Breast epithelium (tissue), 4 donors: ENCODE measurements at places on chromosomes 3 and 15. TPM values are rescaled to one million over a fixed set of nuclear protein-coding genes. Genes with fewer than 3 reads are reported as not detected.

Gene ATP6V1A
- 44.6 TPM for total RNA-seq

Gene HRG
- not detected for total RNA-seq

DNA sequence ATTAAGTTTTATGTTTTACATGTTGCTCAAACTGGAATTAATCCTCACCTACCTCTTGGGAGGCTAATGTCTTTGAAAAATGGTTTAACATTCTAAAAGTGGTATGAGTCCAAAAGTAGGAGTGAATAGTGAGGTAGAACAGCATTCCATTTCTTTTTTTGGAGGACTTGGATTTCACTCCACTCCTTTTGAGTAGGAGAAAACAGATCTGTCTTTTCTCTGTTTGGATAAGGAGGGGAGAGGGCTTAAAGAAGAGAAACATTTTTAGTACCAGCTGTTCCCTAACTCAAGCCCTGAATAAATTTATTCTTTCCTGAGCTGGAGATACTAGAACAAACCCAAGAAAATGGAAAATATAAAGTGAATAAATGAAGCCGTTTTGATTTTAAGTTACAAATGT is 687.9 kb downstream of the MECOM start:
- no peak for DNase-seq
- H3K36me3 ChIP-seq, result no peaks in the 10 kb centered on the region
- no peaks in the 10 kb centered on the region for H3K27me3 ChIP-seq
- no peaks in the 10 kb centered on the region for H3K4me1 ChIP-seq
- no peak overlapping the region for H3K4me3 ChIP-seq

GRCh38 chr15:70062321-70062956 is 35.3 kb downstream of the TLE3 start:
- peak; percentile 77 for DNase-seq
- peaks cover 12% of the 10 kb centered on the region for H3K36me3 ChIP-seq
- H3K4me1 ChIP-seq, result no peaks in the 10 kb centered on the region
- no peaks in the 10 kb centered on the region for H3K27me3 ChIP-seq
- peak overlapping the region; percentile 13 for H3K27ac ChIP-seq

DNA sequence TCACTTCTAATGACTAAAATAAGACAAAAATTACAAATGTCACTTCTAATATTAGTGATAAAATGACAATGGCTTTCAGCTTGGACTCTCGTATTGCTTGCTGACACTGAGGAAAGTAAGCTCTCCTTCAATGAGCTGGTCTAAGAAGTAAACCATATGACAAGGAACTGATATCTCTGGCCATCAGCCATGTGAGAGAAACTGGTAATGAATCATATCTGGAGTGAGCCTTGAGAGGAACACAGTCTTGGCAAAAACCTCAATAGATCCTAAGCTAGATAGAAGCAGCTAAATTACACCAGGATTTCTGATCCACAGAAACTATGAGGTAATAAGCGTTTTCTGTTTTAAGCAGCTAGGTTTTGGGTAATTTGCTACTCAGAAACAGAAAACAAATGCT is 1575.1 kb downstream of the OTOL1 start:
- H3K27ac ChIP-seq, result no peak overlapping the region
- no peak overlapping the region for H3K4me3 ChIP-seq
- no peak for DNase-seq
- H3K36me3 ChIP-seq, result no peaks in the 10 kb centered on the region

GRCh38 chr3:49867871-49868321 is 1.8 kb downstream of the CAMKV start:
- DNase-seq, result no peak
- H3K4me1 ChIP-seq, result peaks cover 6% of the 10 kb centered on the region
- no peaks in the 10 kb centered on the region for H3K36me3 ChIP-seq
- H3K27ac ChIP-seq, result no peak overlapping the region
- H3K27me3 ChIP-seq, result peaks cover 3% of the 10 kb centered on the region

DNA sequence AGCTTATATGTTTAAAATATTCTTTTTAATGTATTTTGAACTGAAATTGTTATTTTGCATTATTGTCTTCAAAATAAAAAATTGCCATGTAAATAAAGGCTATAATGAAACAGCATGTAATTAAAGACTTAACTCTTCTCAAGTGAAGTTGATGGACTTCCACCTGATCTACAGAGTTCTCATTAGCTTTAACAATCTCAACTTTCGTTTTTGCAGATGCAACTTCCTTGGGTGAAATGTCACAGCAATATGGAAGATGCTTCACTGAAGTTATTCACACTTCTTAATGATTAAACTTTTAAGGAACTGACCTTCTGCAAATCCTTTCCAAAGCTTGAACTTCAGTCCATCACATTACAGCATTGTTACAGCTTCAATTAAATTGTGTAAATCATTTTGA is 63.6 kb downstream of the OSTN start:
- no peaks in the 10 kb centered on the region for H3K27me3 ChIP-seq
- H3K4me3 ChIP-seq, result no peak overlapping the region
- no peak for DNase-seq
- no peaks in the 10 kb centered on the region for H3K4me1 ChIP-seq
- no peaks in the 10 kb centered on the region for H3K36me3 ChIP-seq
- H3K27ac ChIP-seq, result no peak overlapping the region

DNA sequence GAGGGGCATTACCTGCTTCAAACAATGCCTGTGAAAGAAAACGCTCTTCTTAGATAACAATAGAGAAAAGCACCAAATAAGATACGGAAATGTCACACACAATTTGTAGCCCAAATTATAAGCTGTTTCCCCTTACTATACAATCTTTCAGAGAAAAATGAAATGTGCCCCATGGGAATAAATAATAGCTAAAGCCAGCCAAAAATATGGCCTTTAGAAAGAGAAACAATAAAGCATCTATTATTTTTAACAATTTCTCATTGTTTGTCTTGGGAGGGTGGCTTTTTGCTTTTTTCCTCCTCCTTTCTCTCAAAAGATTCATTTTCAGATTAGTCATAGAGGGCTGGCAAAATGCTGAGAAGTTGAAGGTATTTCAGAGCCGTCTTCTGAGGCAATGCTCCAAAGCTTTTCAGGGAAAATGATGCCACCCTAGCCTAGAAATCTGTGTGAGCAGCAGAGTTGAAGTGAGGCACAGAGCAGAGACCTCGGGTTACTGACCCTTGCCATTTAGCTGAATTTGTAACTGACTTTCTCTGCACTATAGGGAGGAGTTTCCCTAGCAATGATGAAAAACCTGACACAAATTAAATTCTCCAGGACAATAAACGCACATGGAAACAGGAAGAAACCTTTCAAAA is 86.3 kb upstream of the PRICKLE2 start:
- DNase-seq, result no peak
- no peaks in the 10 kb centered on the region for H3K4me1 ChIP-seq
- H3K27ac ChIP-seq, result peak overlapping the region; percentile 35
- H3K36me3 ChIP-seq, result no peaks in the 10 kb centered on the region
- H3K27me3 ChIP-seq, result no peaks in the 10 kb centered on the region

GRCh38 chr3:151638555-151639417 is 94.9 kb upstream of the AADACL2 start:
- no peaks in the 10 kb centered on the region for H3K27me3 ChIP-seq
- H3K4me3 ChIP-seq, result no peak overlapping the region
- no peaks in the 10 kb centered on the region for H3K4me1 ChIP-seq
- H3K36me3 ChIP-seq, result no peaks in the 10 kb centered on the region
- no peak for DNase-seq

GRCh38 chr3:69763458-69763857 is 24.2 kb downstream of the MITF start:
- H3K27ac ChIP-seq, result peak overlapping the region; percentile 10
- H3K4me1 ChIP-seq, result no peaks in the 10 kb centered on the region
- H3K27me3 ChIP-seq, result no peaks in the 10 kb centered on the region
- no peaks in the 10 kb centered on the region for H3K36me3 ChIP-seq
- H3K4me3 ChIP-seq, result no peak overlapping the region

DNA sequence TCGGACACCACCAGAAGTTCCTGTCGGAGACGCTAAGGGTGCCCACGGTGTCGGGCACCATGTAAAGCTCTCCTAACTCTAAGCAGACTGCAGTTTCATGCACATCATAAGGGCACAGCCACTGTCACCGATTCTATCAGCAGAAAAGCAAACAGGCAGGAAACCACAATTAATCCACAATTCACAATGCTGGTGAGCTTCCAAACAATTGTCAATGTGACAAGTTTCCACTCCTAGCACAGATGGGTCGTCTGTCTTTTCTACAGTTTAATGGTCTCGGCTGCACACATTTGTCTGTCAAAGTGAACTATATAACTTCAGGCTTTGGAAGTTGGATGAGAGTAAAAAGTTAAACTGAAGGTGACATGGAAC is 8.8 kb upstream of the OCA2 start:
- peaks cover 11% of the 10 kb centered on the region for H3K4me1 ChIP-seq
- no peak overlapping the region for H3K27ac ChIP-seq
- H3K36me3 ChIP-seq, result peaks cover 8% of the 10 kb centered on the region
- no peaks in the 10 kb centered on the region for H3K27me3 ChIP-seq
- DNase-seq, result no peak

DNA sequence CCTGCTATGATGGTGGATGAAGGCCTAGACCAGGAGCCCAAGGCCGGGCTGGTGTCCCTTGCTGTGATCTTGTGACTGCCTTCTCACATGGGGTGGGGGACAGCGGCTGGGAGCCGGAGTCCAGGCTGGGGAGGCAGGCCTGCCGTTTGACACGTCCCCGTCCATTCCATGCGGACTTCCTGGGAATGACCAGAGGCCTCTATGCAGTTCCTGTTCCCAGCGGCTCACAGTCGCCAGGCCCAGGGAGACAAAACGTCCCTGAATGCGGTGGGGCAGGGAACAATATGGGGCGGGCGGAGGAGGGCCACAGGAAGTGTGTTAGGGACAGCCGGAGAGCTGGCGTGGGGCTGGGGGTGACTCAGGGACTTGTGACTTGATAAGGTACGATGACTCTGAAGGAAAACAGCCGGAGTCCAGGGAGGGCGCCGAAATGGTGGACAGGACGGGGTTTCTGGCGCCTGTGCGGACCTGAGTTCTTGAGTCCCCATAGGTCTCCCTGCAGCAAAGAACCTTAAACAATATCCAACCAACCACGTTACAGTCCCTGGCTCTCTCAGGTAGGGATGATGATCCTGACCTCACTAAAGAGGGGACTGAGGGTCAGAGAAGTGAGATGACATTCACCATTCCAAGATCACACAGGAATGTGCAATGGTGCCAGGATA is 40.5 kb upstream of the SMAD6 start:
- no peak overlapping the region for H3K4me3 ChIP-seq
- H3K36me3 ChIP-seq, result no peaks in the 10 kb centered on the region
- DNase-seq, result no peak
- H3K27ac ChIP-seq, result peak overlapping the region; percentile 43
- H3K27me3 ChIP-seq, result no peaks in the 10 kb centered on the region

GRCh38 chr3:59502806-59503205 is 453.0 kb upstream of the CFAP20DC start:
- H3K27ac ChIP-seq, result no peak overlapping the region
- H3K36me3 ChIP-seq, result no peaks in the 10 kb centered on the region
- H3K4me3 ChIP-seq, result no peak overlapping the region
- H3K27me3 ChIP-seq, result no peaks in the 10 kb centered on the region
- no peak for DNase-seq

DNA sequence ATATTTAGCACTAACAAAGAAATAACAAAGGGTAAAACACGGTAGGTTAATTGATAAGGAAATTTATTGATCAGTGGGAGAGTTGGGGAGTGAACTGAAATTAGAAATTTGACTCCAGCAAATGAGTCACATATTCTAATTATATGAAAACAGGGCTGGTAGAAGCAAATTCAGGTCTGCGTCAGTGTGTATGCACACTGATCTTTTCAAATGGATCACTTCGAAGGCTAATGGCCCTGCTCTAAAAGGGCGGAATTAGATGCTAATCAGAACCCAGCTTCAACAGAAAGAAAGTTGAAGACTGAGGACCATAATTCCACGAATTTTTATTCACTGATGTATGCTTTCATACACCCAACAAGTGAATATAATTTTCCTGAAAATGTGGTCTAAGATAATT is 762.4 kb upstream of the DPPA4 start:
- no peaks in the 10 kb centered on the region for H3K36me3 ChIP-seq
- no peak overlapping the region for H3K4me3 ChIP-seq
- H3K27ac ChIP-seq, result no peak overlapping the region
- no peak for DNase-seq

GRCh38 chr3:108185536-108185935 is 36.7 kb downstream of the IFT57 start:
- no peak overlapping the region for H3K27ac ChIP-seq
- H3K27me3 ChIP-seq, result no peaks in the 10 kb centered on the region
- no peaks in the 10 kb centered on the region for H3K36me3 ChIP-seq
- no peak for DNase-seq
- no peak overlapping the region for H3K4me3 ChIP-seq
- H3K4me1 ChIP-seq, result no peaks in the 10 kb centered on the region

GRCh38 chr3:13078163-13078905 is 5.1 kb upstream of the IQSEC1 start:
- no peaks in the 10 kb centered on the region for H3K4me1 ChIP-seq
- no peak overlapping the region for H3K4me3 ChIP-seq
- no peaks in the 10 kb centered on the region for H3K36me3 ChIP-seq
- H3K27me3 ChIP-seq, result peaks cover 5% of the 10 kb centered on the region
- no peak overlapping the region for H3K27ac ChIP-seq
- no peak for DNase-seq

DNA sequence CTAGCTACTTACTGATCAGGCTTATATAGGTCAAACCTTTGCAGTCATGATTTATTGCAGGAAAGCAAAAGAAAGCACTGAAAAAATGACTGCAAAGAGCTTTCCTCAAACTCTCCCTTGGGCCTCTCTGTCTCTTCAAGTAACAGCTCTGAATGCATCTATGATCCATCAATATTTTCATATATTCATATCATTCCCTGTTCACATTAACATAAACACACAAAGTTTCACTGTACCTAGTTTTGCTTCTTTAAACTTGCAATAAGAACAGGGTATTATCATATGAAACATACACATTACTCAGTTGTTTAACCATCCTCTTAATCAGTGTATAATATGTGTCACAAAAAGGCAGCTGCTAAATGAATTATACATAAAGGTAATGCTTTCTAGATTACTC is 107.9 kb upstream of the ARL6 start:
- DNase-seq, result no peak
- no peak overlapping the region for H3K27ac ChIP-seq
- H3K27me3 ChIP-seq, result no peaks in the 10 kb centered on the region

- no peaks in the 10 kb centered on the region for H3K27me3 ChIP-seq
- no peak overlapping the region for H3K27ac ChIP-seq
- no peaks in the 10 kb centered on the region for H3K36me3 ChIP-seq
- DNase-seq, result no peak
- no peaks in the 10 kb centered on the region for H3K4me1 ChIP-seq
These were observed 29.6 kb upstream of the SELENOK start for GRCh38 chr3:53921296-53921695.

DNA sequence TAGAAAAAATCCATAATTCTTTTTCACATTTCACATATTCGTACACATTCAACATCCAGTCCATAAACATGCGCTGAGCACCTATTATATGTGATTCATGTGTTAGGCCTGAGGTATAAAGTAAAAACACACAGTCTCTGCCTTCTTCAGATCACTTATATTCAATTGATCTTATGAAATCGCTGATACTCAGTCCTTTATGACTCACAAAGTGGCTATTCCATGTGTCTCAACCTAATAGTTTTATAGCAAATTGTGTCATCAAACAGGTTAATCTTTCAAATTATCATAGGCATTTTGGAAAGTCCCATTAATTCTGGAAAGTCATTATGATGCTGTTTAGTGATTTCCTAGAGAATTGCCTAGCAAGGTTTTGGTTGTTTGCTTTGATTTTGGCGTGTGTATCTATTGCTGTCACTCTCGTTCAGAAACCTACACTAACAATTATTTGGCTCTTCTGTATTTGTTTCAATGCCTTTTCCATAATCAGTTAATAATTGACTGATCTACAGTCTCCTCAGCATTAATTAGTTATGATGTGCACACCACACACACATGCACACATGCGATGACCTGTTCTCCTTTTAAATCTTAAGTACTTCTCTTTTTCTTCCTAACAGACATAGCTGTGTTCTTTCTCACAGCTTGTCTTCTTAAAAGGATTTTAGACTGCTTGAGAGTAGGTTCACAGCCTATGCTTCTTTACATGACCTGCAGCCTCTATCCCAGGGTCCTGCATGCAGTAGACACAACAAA is 353.1 kb downstream of the MECOM start:
- no peak overlapping the region for H3K27ac ChIP-seq
- no peaks in the 10 kb centered on the region for H3K36me3 ChIP-seq
- no peaks in the 10 kb centered on the region for H3K4me1 ChIP-seq
- no peak overlapping the region for H3K4me3 ChIP-seq
